ENCODE measurements at places on chromosomes 4 and X.

DNA sequence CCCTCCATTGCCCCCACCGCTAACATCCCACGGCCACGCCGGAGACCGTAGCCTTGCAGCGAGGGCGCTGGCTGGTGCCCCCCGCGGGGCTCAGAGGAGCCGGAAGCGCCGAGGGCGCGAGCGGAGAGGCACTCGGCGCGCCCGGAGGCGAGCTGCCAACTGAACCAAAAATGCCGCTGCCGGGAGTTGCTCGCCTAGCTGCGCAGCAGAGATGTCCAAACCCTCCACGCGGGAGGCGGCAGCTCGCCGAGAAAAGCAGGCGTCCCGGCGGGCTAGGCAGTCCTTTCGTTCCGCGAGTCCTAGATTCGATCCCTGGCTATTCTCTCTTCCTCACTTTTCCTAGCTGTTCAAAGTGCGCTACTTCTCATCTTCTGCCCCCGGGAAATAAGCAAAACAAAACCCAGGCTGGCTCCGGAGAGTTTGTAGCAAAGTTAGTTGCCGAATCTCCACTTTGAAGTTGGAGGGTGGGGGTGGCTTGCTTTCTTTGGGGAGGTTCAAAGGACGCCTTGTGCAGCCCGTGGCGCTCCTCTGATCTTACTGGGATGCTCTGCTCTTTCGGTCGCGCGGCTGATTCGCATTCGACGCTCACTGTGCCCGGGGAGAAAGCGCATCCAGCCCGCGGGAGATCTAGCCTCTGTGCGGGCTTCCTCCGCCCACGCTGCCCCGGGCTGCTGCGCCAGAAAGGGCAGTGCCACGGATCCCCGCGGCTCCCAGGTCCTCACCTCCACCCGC is 723 bp downstream of the NKX6-1 start:
- no peaks in the 10 kb centered on the region for H3K4me1 ChIP-seq
- H3K27me3 ChIP-seq = peaks cover 100% of the 10 kb centered on the region
- H3K36me3 ChIP-seq = no peaks in the 10 kb centered on the region
- no peak for DNase-seq
- no peak overlapping the region for H3K27ac ChIP-seq

- no peaks in the 10 kb centered on the region for H3K27me3 ChIP-seq
- no peaks in the 10 kb centered on the region for H3K36me3 ChIP-seq
- no peak for DNase-seq
- H3K4me1 ChIP-seq = no peaks in the 10 kb centered on the region
- H3K4me3 ChIP-seq = no peak overlapping the region
Measured at GRCh38 chrX:97628807-97629596, 745.3 kb downstream of the RPA4 start.

DNA sequence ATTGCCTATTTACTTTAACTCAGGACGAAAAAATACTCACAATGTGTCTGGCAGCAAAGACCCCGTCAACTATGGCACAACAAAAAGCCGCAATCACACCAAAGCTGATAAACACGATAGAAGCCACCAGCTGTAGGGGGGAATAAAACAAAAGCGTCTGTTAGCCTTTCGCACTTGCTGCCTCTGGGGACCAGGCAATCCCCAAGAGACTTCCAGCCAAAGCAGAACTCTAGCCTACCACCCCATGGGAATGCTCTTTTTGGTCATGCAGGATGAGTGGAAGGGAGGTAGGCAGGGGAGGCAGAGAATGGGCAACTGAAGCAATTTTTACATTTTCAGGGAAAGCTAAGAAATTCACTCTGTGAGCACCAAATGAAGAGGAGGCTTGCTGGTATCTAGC is 20.1 kb downstream of the TMEM255A start:
- no peaks in the 10 kb centered on the region for H3K27me3 ChIP-seq
- no peak overlapping the region for H3K4me3 ChIP-seq
- H3K4me1 ChIP-seq = no peaks in the 10 kb centered on the region
- DNase-seq = no peak

GRCh38 chrX:40097141-40097503 is 636 bp downstream of the BCOR start:
- H3K27ac ChIP-seq = peak overlapping the region; percentile 57
- no peaks in the 10 kb centered on the region for H3K4me1 ChIP-seq
- no peak for DNase-seq
- H3K27me3 ChIP-seq = no peaks in the 10 kb centered on the region
- peak overlapping the region; percentile 87 for H3K4me3 ChIP-seq
- H3K36me3 ChIP-seq = no peaks in the 10 kb centered on the region

- no peak overlapping the region for H3K4me3 ChIP-seq
- H3K4me1 ChIP-seq = peaks cover 26% of the 10 kb centered on the region
Measured at GRCh38 chr4:52714597-52715254, 36.5 kb downstream of the ERVMER34-1 start.

DNA sequence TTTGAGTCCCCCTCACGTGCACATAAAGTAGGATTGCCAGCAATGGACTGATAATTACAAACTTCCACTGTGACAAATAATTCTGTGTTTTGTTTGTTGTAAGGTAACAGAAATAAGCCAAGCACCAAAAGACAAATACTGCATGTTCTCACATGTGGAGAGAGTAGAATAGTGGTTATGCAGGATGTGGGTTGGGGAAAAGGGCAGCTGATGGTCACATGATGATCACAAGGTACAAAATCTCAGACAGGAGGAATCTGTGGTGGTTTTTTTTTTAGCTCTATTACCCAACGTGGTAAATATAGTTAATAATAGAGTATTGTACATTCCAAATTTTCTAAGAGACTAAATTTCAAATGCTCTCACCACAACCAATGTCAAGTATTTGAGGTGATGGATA is 182.3 kb downstream of the BANK1 start:
- peaks cover 26% of the 10 kb centered on the region for H3K4me1 ChIP-seq
- H3K27ac ChIP-seq = no peak overlapping the region
- DNase-seq = no peak
- H3K36me3 ChIP-seq = no peaks in the 10 kb centered on the region
- H3K27me3 ChIP-seq = no peaks in the 10 kb centered on the region
- no peak overlapping the region for H3K4me3 ChIP-seq

GRCh38 chr4:140078366-140078765 is 75.6 kb downstream of the MAML3 start:
- H3K4me3 ChIP-seq = no peak overlapping the region
- no peak for DNase-seq
- no peaks in the 10 kb centered on the region for H3K27me3 ChIP-seq
- no peaks in the 10 kb centered on the region for H3K4me1 ChIP-seq

DNA sequence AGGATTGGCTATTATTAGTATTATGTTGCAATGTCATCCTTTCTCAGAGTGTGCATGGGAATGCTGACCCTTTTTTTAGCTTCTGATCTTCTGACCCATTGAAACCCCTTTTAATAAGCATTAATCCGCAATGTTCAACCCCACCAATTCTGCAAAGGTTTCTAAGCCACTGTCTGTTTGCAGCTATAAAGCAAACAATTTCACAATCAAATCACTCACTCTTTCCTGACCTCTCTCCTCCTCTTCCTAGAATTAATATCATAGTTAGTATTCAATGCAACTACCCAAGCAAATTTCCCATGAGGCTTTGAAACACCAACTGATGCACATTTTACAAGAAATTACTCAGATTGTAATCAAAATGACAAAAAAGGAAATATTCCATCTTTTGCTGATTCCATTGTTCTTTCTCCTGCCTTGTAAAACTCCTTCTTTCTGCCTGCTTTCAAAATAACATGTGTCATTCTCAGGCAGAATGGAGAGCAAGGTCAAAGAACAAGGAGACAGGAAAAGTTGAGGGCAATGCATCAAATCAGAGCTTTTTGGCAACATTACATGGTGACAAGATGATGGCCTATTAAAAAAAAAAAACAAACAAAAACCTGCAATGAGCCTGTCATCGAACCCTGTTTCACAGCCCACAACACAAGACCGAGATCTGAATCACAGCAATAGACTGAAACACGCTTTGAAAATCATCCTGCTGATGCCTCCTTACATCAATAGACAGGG is 253.2 kb upstream of the AR start:
- no peak for DNase-seq
- no peak overlapping the region for H3K4me3 ChIP-seq
- no peaks in the 10 kb centered on the region for H3K4me1 ChIP-seq
- no peak overlapping the region for H3K27ac ChIP-seq
- H3K36me3 ChIP-seq = no peaks in the 10 kb centered on the region
- no peaks in the 10 kb centered on the region for H3K27me3 ChIP-seq

DNA sequence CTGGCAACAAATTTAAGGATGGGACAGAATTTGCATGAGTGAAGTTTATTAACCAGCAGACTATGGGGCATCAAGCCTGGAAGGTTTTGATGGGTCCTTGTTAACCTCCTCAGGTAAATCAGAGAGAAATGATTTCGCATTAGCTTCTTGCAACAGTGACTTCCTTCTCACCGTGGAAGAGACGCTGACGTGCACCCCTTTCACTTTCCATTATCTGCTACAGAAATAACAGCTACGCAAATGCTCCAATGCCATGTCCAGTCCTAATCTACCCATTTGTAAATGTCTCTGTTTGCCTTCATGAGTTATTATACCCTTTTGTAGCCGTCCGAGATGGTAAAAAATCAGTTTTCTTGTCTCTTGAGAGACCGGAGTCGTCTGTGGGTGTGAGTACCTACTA is 100.3 kb downstream of the SLC34A2 start:
- DNase-seq = no peak
- H3K36me3 ChIP-seq = peaks cover 10% of the 10 kb centered on the region
- H3K27me3 ChIP-seq = no peaks in the 10 kb centered on the region
- H3K4me3 ChIP-seq = no peak overlapping the region
- H3K4me1 ChIP-seq = no peaks in the 10 kb centered on the region

DNA sequence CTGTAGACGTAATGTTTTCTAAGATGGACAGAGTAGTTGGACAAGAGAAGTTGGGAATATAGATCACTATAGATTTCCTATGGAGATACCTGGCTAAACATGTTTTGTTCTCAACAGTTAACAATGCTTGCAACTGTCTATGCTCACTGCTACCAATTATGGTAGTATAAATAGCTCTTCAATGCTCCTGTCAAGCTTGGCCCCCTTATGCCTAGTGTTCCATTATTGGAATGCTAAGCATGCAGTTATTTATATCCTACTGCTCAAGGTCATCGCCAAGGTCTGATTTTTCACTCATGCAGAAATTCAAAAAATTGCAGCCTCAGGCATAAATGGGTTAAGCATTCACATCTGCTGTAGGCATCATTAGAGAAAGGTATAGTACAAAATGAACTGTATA is 519.0 kb downstream of the IL15 start:
- no peak for DNase-seq
- H3K36me3 ChIP-seq = peaks cover 48% of the 10 kb centered on the region
- H3K27me3 ChIP-seq = no peaks in the 10 kb centered on the region

- no peak for DNase-seq
- H3K27me3 ChIP-seq = peaks cover 54% of the 10 kb centered on the region
- no peaks in the 10 kb centered on the region for H3K36me3 ChIP-seq
- H3K27ac ChIP-seq = no peak overlapping the region
Measured at GRCh38 chr4:140499391-140499790, 1.3 kb upstream of the MGAT4D start.

- no peaks in the 10 kb centered on the region for H3K4me1 ChIP-seq
- H3K27ac ChIP-seq = no peak overlapping the region
- no peaks in the 10 kb centered on the region for H3K36me3 ChIP-seq
- no peak for DNase-seq
- H3K27me3 ChIP-seq = no peaks in the 10 kb centered on the region
Measured at GRCh38 chr4:5206016-5206790, 154.9 kb downstream of the STK32B start.

DNA sequence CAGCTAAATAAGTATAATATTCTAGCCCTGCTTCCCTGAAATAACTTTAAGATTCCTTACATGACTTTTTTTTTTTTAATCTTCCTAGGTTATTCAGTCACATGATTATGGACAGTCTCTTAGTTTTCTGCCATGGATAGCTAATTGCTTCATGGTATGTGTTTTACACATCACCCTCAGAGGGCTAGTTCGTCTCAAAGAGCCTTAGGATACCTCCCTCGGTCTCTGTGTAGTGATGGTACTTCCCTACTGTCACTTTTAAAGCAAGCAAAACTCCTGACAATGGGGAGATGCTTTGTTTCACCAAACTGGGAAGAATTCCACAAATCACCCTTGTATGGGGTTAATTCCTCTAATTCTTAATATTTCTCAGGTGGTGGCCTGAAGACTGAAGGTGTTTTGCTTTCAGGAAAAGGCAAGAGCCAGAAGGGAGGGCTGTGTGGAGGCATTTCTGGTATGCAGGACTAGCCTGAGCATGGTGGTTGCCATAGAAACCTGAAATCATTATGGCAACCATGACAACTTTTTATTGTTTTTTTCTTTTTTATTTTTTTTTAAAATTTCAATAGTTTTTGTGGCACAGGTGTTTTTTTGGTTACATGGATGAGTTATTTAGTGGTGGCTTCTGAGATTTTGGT is 70.4 kb downstream of the BEX3 start:
- H3K4me1 ChIP-seq = peaks cover 30% of the 10 kb centered on the region
- H3K27ac ChIP-seq = peak overlapping the region; percentile 68
- no peak overlapping the region for H3K4me3 ChIP-seq
- H3K36me3 ChIP-seq = no peaks in the 10 kb centered on the region
- DNase-seq = peak; percentile 55

DNA sequence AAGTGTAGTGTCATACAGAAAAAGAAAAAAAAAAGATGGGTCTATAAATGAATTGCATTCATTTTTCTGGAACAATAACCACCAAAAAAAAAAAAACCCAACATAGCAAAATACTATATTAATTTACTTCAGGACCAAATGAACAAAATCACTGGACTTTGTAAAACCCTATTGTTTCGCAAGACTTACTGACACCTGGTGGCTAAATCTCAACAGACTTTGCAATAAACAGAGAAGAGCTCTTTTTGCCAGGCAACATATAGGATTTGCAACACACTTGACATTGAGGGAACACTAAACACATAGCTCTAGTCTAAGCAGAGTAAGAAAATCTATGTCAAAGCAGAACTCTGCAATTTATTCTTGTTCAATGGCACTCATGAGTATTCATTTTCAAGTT is 990.2 kb downstream of the STPG2 start:
- H3K27me3 ChIP-seq = no peaks in the 10 kb centered on the region
- H3K4me1 ChIP-seq = no peaks in the 10 kb centered on the region
- no peak for DNase-seq
- H3K4me3 ChIP-seq = no peak overlapping the region

GRCh38 chr4:183182873-183183725 is 84.0 kb downstream of the WWC2 start:
- H3K27ac ChIP-seq = no peak overlapping the region
- peaks cover 9% of the 10 kb centered on the region for H3K4me1 ChIP-seq
- H3K27me3 ChIP-seq = no peaks in the 10 kb centered on the region
- H3K4me3 ChIP-seq = no peak overlapping the region

All from RWPE2 (cell line).